Stimulated activated CD4-positive, alpha-beta T cell treated with anti-CD3 and anti-CD28 coated beads, TNF-alpha, amount 100 ng/mL, for 1 hour (primary cell): ENCODE measurements at places on chromosomes 12 and 14.

DNA sequence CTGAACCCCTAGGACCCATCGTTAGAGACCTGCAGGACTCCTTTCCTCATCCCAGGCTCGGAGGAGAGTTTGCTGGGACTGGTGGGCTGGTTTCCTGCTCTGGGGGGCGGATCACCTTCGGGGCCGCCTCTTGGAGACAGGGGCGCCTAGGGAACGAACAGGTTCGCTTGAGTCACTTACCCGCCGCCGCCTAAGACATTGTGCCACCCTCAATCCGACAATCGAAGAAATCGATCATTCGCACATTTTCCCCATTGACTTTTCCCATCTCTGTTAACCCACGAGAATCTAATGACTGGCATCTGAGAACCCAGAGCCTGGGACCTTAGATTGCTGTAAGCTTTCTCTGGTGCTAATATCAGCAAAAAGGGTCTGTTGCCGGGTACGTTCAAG, 322 bp downstream of the SLC39A9 start:
- DNase-seq: no peak

DNA sequence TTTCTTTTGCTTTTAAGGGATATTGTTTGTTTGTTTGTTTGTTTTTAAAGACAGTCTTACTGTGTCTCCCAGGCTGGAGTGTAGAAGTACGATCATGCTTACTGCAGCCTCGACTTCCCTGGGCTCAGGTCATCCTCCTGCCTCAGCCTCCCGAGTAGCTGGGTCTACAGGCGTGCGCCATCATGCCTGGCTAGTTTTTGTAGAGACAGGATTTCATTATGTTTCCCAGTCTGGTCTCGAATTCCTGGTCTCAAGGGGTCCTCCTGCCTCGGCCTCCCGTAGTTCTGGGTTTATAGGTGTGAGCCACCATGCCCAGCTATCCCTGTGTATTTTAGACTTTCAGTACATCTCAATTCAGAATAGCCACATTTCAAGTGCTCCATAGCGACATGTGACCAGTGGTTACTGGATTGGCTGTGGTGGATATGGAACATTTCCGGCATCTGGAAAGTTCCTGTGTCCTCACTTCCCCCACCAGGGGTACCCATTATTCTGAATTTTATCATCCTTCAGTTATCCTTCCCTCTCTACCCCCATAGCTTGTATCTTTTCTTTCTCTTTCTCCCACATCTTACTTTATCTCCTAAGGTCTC, 61.1 kb downstream of the HRK start:
- no peak for DNase-seq

DNA sequence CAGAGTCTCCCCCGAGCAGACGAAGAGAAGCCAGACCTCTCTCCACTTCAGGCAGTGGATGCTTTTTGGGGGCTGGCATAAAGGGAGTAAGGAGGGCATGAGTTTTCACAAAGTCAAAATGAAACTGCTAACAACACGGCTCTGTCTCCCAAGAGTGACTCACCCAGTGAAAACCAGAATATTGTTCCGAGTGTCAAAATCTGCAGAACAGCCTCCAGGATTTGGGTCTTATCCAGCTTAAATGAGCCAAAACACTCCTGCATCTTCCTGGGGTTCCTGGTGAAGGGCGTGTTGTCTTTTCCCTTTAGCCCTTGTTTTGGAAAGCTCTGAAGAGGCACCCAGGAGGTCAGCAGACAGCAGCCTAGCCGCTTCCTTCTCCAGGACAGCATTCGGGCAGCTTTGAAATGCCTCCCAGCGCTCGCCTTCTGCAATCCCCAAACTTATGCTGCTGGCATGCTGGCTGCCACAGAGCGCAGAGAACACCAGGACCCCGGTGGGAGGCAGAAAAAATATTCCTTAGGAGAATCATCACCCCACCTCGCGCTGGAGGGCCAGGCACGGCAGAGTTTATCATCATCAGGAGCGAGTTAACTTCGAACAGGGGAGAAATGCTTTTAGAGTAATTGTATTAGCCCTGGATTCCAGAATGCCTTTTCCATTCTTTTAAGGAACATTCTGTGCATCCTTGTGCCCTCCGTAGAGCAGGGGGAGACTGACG, 117.7 kb upstream of the NCOR2 start:
- no peak for DNase-seq

GRCh38 chr14:34169561-34169960, 218.7 kb upstream of the EGLN3 start:
- DNase-seq: no peak

- no peak for DNase-seq
These were observed 55.2 kb downstream of the GALNT4 start for GRCh38 chr12:89469361-89469760.

DNA sequence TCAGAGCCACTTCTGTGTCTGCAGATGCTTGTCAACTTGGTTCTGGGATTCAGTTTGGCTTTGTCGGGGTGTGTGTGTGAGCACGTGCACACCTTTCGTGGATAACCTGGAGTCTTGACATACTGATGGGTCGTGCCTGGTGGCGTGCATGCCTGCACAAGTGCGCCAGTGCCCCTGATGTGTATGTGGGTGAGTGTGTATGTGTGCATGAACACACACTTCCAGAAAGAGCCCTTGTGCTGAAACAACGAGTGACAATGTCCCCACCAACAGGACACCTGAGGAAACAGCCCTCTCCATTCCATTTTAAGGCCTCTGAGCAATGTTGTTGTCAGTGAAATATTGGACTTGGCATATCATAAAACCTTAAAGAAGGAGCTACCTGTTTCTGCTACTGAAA, 53.9 kb downstream of the SMUG1 start:
- DNase-seq: no peak

DNA sequence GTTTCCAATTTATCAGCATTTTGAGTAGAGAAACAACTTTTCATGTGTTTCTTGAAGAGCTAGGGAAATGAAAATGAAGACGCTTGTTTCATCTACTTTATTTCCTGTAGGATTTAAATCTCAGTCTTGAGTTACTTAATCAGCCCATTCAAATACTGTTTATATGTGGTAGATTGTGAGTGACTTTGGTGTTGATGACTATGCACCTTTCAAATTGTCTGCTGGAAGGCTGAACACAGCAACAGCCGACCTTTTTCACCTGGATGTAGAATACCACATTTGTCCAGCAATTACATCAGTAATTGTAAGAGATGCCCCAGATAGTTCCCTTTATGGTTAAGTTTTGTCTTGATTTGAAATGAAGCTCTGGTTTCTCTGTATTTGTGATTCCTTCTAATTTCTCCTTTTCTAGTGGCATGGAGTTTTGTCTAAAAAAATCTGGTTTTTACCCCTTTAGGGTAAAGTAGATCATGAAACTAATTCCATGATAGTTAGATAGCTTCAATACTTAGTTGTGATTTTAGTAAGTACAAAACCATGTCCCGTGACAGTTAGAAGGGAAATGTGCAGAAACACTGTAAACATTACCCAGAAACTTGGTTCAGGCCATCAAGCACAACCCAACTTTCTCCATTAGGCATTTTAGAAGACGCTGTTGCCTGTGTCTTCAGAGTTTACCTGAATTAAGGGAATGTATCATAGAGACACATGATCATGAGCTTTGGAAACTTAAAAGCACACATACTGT, 165.0 kb downstream of the SRGAP1 start:
- no peak for DNase-seq

DNA sequence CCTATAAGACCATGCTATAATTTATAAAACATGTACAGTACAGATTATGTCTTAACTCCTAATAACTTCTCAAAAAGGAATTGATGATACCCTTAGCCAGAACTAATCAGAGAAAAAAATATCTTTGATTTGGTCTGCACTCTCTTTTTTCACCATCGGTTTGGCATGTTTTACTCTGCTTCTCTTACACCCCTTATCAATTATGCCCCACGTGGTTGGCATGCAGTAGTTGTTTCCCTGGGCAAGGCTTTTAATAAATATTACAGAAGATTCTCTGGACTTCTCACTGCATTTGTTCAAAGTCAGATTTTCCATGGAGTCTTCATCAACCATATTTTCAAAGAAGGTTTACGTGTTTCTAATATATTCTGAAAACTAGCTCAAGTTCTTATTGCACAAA, 167.4 kb upstream of the LRIG3 start:
- DNase-seq: no peak

GRCh38 chr14:67420102-67420739, 8.3 kb upstream of the PLEK2 start:
- no peak for DNase-seq

DNA sequence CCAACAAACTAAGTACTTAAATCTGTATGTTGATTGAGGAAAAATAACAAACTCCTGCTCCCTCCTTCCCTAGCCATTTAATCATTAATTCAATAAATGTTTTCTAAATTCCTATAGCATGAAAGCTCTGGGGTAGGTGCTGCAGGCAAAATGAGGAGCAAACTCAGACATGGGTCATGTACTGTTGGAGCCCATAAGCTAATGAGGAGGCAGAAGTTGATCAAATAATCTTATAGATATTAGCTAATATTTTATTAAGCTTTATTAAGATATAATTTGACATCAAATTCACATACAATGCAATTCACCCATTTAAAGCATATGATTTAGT, 70.6 kb downstream of the SYNE2 start:
- DNase-seq: no peak

- DNase-seq: no peak
These were observed 71.5 kb upstream of the ARID2 start for GRCh38 chr12:45658020-45658419.

- DNase-seq: no peak
These were observed at the start of gene PPM1H for GRCh38 chr12:62934799-62935674. TSS of gene PPM1H (minus strand) at chr12:62935150. CDS start at chr12:62934736, 414 bp downstream.

DNA sequence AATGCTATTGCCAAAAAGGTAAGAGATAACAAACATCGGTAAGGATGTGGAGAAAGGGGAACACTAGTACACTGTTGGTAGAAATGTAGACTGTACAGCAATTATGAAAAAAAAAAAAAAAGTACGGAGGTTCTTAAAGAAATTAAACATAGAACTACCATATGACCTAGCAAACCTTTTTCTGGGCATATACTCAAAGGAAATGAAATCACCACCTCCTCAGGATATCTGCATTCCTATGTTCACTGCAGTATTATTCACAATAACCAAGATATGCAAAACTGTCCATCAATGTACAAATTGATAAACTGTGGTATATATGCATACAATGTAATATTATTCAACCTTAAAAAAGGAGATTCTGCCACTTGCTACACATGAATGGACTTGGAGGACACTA, 60.7 kb downstream of the INSM2 start:
- no peak for DNase-seq

- no peak for DNase-seq
These were observed 79.8 kb downstream of the TTC9 start for GRCh38 chr14:70721542-70721941.

GRCh38 chr14:101973356-101973755, 9.0 kb downstream of the DYNC1H1 start:
- no peak for DNase-seq

DNA sequence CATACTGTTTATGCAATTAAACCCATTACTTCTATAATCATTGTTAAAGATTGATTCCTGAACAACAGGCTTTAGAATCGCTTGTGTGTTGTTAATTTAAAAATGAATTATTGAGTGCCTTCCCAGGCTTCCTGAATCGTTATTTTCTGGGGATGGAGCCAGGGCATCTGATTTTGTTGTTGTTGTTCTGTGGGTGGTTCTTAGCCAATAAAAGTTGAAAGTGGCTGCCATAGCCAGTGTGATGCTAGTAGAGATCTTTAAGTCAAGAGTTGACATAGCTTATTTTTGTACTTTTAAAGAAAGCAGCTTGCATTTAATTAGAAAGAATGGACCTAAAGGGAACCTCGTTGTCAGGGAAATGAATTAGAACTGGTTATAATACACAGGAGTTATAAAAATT, 6.4 kb downstream of the GOLGA5 start:
- DNase-seq: no peak
